ENCODE measurements at places on chromosomes 6 and 20.

- DNase-seq = no peak
Measured at GRCh38 chr6:52990342-52990741, 4.7 kb downstream of the GSTA4 start.

- no peak for DNase-seq
Measured at GRCh38 chr6:18390476-18390875, 3.3 kb downstream of the RNF144B start.

DNA sequence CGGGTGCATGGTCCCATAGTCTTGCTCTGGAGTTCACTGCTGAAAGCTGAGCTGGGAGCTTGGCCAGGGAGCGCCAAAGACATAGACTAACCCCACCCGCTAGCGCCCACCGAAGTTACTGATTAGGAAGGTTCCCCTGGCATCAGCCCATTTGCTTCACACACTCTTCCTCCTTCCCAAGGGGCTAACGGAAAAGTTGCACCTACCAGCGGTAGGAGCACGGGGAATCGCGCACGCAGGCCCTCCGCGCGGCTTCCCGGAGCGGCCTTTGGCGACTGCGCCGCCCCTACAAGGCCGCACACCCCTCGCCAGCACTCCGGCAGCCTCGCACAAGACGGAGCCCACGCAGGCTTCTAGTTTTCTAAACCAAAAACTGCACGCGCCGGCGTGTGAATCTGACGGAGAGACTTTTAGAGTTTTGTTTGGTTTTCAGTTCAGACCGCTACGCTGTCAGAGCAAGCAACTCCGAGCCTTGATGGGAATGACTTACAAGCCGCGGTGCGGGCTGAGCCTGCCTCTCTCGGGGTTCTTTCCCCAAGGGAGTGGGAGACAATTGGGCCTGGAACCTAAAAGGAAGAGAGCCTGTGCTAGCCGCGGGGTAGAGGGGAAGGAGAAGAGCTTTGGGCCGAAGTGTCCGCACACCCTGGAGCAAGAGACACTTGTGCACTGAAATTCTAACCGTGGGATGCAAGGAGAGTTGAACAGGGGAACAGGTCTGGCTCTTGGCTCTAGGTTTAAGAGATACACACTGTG is 891 bp upstream of the POU3F2 start:
- DNase-seq = peak; percentile 43

DNA sequence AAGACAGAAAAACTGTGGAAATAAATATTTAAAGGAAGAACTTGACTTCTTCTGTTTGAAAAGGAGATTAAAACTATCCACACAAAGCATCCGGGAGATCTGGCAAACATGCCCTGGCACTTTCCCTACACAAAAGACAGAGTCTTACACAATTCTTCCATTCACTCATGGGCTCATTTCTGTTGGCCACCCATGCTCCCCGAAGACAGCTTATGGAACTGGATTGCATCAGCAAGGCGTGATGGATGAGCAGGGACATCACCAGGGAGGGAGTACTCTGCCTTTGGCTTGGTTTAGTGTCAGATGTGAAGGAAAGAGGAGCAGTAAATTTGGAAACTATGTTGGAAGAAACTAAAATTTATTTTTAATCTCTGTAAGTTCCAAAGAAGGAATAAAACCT is 379.3 kb downstream of the CD109 start:
- DNase-seq = no peak

DNA sequence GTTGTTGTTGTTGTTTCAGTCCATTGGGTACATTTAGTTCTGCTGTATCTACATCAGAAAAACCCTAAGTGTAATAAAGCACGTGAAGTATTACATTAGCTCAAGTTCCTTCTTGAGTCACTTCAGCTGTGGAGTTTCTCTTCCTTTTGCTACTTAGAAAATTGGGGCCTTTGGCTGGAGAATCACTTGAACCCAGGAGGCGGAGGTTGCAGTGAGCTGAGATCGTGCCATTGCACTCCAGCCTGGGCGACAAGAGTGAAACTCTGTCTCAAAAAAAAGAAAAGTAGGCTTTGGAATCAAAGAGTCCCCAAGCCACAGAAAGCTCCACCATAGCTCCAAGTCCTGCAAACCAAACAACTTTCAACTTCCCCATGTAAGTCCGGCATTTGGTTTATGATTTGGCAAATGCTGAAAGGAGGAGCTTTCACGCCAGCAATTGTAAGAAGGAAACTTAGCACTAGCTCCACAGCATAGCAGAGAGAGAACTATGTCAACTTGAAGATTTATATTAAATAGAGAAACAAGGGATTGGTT is 56.5 kb upstream of the RNF144B start:
- no peak for DNase-seq

DNA sequence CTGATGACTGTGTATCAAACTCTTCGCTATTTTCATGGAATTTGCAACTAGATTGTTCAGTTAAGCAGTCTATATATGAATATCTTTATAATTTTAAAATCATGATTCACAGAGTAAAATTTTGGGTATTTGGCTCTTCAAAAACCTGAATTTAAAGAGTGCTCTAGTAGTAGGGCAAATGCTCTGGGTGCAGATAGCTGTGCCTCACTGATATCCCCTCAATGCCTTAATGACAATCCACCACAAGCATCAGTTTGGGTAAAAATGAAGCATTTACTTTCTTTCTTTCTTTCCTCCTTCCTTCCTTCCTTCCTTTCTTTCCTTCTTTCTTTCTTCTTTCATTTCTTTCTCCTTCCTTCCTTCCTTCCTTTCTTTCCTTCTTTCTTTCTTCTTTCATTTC is 239.7 kb downstream of the ADGRB3 start:
- DNase-seq = no peak

- DNase-seq = no peak
Measured at GRCh38 chr20:23125625-23126191, 39.6 kb upstream of the CD93 start.

DNA sequence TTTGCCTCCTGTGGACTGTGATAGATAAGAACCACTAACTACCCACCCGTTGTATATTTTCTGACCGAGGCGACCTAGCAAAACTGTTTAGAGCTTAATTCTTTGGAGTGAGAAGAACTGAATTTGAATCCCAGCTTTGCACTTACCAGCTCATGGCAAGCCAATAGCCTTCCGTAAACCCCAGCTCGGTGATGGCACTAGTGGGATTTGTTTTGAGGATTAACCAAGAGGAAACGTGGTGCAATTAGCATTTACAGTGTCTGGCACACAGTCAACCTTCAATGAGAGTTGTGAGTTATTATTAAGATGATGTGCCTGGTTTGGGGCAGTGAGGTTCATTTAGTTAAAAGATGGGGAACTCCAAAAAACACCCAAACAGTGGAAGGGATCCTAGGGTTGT is 12.3 kb upstream of the DSP start:
- no peak for DNase-seq

DNA sequence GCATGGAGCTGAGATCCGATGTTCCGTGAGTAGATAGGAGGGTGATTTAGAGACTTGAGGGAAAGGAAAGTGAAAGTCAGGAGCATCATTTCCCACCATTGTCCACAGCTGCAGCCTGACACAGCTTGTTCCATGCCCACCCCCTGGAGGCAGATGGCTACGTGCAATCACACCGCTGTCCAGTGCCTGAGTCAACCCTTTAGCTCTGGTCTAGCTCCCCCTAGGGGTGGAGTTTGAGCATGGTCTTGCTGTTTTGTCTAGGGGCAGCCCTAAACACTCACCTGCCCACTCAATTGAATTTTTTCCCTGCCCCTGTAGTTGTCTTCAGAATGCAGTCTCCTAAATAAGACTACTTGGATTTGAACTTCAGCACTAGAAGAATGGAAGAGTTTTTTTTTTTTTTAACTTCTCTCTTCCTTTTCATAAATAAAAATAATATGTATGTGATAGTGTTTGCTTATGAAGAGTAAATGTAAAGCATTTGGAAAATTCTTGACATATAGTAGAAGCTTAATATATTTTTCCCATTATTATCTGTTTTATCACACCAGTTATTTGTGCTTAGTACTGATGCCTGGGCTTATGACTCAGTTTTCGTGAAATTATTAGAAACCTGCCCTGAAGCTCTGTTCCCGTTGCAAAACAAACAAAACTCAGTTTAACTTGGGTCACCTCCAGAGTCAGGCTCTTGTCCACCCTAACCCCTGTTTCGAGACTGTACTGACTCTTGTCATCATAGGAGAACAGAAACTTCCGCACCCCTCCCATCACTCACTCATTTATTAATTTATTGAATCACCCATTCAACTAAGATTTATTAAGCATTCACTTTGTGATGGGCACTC is 814.8 kb downstream of the MAFB start:
- peak; percentile 69 for DNase-seq

DNA sequence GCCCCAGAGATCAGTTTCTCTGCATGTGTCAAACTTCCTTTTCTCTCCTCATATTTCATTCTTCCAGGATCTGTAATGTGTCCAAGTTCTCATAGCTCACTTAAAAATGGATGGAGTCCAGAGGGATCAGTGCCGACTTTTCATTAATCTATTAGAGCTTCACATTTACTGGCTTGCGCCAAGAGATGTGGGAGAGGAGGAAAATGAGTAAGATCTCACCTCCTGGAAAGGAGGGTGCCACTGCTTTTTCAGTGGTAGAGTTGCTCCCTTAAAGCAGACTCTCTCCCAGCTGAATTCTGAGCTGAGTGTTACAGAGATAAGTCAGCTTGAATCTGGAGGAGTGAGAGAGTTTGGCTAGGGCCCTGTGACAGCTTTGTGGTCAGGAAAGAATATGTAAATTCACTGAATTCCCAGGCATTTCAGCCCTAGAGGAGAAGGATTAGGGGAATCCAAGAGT is 175.9 kb downstream of the SOX4 start:
- no peak for DNase-seq

DNA sequence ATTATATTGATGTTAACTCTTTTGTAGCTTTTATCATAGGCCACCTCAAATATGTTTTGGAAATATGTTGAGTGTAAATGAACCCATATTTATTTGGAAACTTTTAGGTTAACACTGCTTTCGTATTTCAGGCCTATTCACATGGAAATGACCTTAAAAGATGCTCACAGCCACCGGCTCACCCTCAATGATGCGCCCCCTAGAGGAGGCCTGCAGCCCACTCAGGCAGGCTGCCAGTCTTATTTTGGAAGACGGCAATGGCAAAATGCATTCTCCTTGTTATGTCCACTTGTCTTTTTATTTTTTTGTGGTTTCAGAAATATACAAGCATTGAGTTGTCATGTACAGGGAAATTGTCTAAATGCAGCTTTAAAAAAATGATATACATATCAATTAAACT is 869.7 kb downstream of the PHF3 start:
- no peak for DNase-seq

DNA sequence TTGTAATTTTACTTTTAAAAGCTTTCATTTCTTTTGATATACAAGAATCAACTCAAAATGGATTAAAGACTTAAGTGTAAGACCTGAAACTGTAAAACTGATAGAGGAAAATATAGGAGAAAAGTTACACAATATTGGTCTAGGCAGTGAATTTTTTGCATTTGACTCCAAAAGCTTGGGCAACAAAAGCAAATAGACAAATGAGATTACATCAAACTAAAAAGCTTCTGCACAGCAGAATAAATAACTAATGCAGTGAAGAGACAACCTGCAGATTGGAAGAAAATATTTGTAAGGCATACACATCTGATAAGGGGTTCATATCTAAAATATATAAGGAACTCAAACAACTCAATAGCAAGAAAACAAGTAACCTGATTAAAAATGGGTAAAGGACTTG is 3.0 kb downstream of the GABRR1 start:
- no peak for DNase-seq

DNA sequence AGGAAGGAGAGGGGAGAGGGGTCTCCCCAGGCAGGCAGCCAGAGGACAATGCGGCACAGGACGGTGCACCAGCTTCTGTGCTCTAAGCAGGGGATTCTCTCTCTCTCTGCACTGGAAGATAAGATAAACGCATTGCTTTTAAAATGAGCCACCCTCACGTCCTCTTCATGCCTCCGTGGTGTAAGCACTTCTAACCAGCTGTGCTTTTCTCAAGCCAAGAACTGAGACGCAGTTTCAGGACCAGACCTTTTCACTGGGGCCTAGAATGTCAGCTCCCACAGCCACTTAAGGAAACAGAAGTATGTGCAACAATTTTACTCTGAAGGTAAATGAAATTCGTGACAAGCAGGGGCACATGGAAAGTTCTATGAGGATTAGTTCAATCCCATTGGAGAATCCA is 82.4 kb downstream of the PSMB1 start:
- DNase-seq = no peak

DNA sequence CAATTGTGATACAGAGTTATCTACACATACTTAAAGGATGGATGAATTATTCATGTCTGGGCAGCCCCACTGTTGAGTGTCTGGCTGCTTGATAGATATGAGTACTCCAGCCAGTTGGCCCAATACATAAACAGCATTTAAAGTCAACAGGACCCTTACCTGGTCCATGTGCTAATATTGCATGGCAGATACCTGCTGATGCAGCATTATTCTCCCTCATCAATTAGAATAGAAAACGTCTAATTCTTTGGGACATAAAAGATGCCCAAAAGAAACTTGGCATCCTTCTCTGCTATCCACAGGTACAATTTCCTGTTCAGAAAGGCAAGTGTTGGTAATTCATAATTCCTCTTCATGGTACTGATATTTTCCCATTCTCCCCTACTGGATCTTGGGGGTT is 550.8 kb downstream of the TFAP2B start:
- no peak for DNase-seq

DNA sequence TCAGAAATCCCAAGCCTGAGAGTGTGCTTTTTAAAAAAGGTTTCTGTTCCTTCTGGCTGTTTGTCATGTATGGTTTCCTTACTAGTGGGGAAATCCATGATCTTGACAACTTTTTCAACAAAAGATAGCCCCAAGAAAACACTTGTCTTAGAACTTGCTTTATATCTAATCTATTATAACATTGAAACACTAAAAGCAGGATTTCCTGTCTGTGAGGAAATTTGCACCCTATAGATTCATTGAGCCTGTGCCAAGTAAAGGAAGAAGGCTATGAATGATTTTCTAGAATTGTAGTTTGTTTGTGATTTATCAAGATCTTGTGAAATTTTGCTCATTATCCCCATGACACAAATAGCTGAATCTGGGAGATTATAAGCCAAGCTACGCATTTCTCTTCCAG is 238.6 kb upstream of the RIN2 start:
- DNase-seq = no peak

- no peak for DNase-seq
Measured at GRCh38 chr6:28474441-28475219, 31.3 kb upstream of the ZSCAN23 start.

DNA sequence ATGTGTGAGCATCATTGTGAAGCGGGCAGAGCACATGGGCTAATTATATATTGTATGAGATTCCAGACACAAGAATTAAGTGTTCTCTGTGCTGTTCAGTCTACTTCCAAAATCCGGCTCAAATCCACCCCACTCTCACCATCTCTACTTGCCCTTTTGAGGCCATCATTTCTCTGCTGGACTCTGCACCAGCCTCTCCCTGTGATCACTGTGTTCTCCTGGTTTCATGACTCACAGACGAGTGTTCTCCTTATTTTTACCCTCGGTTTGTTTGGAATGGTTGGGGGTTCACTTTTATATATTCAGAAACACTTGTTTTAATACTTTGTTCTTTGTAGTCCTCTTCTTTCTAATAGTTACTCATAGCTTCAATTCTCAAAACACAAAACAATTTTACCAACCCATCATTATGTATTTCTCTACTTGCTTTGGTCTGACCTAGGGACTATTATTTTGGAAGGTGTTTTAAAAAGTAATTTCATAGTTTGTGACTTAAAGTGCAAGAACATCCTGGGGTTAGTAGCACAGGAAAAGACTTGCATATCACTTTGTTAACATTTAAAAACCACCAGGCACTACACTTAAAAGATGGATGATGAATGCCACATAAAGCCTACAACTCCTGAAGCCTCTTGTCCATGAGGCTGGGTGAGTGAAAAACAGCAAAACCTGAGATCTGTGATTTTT is 82.7 kb downstream of the UST start:
- no peak for DNase-seq

GRCh38 chr6:105995391-105995865 is 90.7 kb upstream of the PRDM1 start:
- no peak for DNase-seq
